Cerebellar nuclear complex (tissue), 1 donor: ENCODE measurements at places on chromosomes 6 and 20.

GRCh38 chr6:5681480-5681879 lies 325.2 kb downstream of the NRN1 start:
- no peak for DNase-seq

DNA sequence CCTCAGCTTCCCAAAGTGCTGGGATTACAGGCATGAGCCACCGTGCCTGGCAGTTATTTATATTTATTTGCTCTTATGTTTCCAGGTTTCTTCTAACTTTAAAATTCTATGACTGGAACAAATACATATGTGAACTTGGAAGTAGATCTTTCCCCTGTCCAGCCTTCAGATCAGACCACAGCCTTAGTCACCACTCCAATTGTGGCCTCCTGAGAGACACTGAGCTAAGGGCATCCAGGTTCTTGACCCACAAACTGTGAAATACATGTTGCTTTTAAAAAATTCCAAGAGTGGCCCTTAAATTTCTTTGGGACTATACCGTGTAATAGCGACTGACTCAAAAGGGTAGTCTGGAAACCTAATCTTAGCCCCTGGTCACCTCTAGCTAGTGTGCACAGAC lies 1.5 kb upstream of the ADGRG6 start:
- no peak for DNase-seq

- DNase-seq: no peak
Measured at GRCh38 chr6:133609415-133610226, 279.3 kb upstream of the TCF21 start.

DNA sequence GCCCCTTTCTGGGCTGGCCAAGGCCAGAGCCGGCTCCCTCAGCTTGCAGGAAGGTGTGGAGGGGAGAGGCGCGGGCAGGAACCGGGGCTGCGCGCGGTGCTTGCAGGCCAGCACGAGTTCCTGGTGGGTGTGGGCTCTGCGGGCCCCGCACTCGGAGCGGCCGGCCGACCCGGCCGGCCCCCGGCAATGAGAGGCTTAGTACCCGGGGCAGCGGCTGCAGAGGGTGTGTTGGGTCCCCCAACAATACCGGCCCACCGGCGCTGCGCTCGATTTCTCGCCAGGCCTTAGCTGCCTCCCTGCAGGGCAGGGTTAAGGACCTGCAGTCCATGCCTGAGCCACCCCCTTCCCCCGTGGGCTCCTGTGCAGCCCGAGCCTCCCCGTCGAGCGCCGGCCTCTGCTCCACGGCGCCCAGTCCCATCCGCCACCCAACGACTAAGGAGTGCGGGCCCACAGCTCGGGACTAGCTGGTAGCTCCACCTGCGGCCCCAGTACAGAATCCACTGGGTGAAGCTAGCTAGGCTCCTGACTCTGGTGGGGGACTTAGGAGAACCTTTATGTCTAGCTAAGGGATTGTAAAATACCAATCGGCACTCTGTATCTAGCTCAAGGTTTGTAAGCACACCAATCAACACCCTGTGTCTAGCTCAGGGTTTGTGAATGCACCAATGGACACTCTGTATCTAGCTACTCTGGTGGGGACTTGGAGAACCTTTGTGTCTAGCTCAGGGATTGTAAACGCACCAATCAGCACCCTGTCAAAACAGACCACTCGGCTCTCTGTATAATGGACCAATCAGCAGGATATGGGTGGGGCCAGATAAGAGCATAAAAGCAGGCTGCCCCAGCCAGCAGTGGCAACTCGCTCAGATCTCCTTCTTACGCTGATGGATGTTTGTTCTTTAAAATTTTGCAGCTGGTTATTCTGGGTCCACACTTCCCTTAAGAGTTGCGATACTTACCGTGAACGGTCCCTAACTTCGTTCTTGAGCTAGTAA lies 167.4 kb upstream of the RREB1 start:
- no peak for DNase-seq

- no peak for DNase-seq
Measured at GRCh38 chr6:34949636-34950035, 60.6 kb downstream of the ANKS1A start.

GRCh38 chr6:99547526-99547925 lies 20.9 kb downstream of the CCNC start:
- DNase-seq: no peak

DNA sequence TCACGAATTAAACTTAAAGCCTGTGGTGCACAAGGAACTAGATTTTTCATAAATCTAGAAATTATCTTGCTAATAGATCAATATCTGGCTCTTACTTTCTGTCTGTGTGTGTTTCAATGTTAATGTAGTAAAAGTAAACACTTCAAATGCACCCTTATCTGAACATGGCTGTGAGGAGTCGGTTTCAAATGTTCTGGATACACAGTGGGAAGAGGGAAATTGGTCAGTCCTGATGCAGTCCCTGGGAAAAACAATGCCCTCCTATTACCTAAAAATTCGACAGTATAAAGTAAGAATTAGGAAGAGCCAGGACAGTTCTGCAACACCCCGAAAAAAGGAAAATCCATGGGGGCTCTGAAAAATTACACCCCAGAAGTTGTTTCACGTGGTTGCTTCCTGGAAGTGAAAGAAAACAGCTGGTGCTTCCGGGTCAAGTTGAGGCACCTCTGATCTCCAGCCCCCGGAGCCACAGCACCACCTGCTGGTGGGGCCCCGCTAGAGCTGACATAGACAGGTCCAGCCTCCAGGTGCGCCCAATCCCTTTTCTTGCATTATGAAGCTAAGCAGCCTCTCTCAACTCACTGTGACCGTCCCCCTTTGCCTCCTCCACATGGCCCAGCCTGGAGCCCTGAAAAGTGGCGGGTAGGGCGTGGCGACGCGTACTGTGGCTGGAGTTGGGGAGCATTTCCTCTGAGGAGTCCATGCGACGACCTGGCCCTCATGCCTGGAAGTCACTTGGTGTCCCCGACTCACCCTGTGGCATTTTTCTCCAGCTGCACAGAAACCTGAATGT lies 8.3 kb downstream of the SEMG2 start:
- DNase-seq: no peak

DNA sequence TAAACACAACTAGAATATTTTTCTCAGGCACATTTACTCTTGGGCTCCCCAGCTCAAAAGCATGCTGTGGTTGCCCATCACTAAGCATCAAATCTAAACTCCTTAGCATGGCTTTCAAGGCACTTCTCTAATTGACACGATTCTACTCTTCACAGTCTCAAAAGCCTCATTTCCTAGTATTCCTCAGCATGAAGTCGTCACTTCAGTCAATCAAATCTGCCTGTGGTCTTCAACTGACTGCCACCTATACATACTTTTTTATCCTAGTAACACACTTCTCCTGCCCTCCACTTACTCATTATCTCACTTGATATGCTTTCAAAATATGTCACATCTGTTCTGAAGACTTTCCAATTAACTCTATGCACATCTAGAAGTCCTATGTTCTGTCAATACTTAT lies 110.3 kb downstream of the TBC1D32 start:
- no peak for DNase-seq

- DNase-seq: no peak
Measured at GRCh38 chr6:149168968-149169367, 148.5 kb upstream of the TAB2 start.

- no peak for DNase-seq
Measured at GRCh38 chr6:116409756-116410155, 39.0 kb downstream of the DSE start.

- no peak for DNase-seq
Measured at GRCh38 chr6:99885051-99885450, 109.0 kb downstream of the MCHR2 start.

GRCh38 chr6:108260126-108260808 lies 573 bp downstream of the SNX3 start:
- DNase-seq: no peak

- DNase-seq: no peak
Measured at GRCh38 chr20:22844959-22845358, 190.2 kb upstream of the SSTR4 start.

DNA sequence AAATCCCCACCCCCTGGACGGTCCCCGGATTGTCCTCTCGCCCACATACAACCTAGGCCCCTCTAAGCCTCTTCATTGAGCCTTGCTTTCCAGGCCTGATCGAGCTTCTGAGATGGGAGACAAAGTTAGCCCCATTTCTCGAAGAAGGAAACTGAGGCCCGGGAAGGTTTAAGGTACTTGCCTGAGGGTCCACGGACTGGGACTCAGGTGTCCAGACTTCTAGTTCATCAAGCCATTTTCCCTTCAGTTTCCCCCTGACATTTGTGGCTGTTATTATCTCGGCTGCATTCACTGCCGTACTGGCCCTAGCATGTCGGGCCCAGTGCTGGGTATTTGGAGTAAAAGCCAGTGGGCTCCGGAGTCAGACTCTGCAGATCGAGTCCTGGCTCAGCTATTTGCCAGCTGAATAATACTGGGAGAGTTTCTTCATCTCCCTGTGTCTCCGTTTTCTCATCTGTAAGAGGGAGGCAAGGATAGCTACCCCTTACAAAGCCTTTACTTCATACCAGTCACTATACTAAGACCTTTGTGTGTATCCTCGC lies 633 bp downstream of the RPRD1B start:
- no peak for DNase-seq

- no peak for DNase-seq
Measured at GRCh38 chr6:32371229-32371628, 474 bp downstream of the TSBP1 start.

DNA sequence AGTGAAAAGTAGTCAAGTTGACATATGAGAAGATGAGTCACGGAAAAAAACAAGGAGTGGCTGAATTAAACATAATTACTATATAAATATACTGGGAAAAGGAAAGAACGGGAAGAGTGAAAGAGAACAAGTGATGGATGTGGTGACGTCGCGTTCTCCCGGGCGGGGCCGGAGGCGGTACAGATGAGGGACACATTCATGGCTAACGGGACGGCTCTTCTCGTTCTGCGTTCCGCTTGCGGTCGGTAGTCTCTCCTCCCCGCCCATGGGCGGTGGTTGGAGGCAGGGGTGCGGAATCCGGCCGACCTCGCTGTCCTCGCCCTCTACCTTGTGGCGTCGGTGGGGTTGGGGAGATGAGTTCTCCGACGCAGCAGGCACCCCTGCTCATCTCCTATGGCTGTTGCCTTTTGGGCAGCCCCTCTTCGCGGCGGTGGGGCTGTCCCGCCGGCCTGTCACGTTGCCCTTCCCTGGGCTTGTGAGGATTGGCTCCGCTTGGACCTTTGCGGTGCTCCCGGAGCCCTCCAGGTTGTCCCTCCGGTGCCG lies 22.5 kb downstream of the HLA-G start:
- DNase-seq: no peak

DNA sequence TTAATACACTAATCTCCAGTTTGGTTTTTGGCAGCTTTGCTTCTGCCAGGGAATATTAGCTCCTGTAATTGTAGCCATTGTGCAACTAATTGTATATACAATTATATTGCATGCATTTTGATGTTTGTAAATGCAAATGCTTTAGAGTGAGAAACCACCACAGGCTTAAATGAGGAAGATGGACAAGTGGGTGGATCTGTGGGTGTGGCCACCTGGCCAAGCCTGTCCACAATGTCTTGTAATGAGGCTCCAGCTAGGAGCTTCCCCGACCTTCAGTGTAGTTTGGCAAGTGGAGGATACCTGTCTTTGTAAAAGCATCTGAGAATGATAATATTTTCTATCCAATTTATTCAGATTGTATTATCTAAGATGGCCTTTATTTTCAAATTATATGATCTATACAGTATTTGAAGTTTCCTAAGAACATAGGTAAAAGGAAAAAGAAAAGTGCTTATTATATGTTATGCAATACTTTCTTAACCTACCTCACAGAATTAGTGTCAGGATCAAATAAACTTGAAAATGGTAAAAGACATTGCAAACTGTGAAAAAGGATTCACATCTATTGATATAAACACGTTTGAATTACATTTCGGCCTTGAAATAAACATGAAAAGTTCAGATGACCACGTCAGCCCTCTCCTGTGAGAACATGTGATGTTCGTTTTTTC lies 49.3 kb upstream of the ARID1B start:
- no peak for DNase-seq

DNA sequence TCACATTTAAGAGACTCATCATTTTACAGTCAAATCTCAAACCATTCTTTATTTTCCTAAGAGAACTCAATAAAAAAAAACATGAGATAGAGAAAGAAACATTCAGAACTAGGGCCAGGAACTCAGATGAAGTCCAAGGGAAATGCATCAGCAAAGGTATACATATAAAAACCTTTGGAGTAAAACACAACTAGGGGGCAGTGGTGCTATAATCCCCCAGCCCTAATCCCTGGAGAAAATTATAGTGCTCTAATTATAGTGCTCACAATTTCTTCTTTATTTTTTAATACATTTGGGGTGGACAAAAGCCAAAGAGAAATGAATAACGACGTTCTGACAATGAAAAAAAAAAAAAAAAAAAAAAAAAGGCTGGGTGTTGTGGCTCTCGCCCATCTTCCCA lies 100.6 kb upstream of the EMILIN3 start:
- DNase-seq: no peak

GRCh38 chr6:1809291-1809988 lies 199.7 kb downstream of the FOXC1 start:
- no peak for DNase-seq

- DNase-seq: no peak
Measured at GRCh38 chr6:169292338-169293124, 38.9 kb upstream of the THBS2 start.

- DNase-seq: no peak
Measured at GRCh38 chr20:62448038-62448437, 20.7 kb upstream of the RBBP8NL start.

GRCh38 chr20:2109425-2110210 lies 8.0 kb downstream of the STK35 start:
- DNase-seq: no peak

- no peak for DNase-seq
Measured at GRCh38 chr20:15278041-15278440, 940.6 kb upstream of the FLRT3 start.

- no peak for DNase-seq
Measured at GRCh38 chr20:62323146-62323979, 20.6 kb downstream of the ADRM1 start.

GRCh38 chr6:7050004-7050403 lies 57.8 kb upstream of the RREB1 start:
- DNase-seq: no peak

DNA sequence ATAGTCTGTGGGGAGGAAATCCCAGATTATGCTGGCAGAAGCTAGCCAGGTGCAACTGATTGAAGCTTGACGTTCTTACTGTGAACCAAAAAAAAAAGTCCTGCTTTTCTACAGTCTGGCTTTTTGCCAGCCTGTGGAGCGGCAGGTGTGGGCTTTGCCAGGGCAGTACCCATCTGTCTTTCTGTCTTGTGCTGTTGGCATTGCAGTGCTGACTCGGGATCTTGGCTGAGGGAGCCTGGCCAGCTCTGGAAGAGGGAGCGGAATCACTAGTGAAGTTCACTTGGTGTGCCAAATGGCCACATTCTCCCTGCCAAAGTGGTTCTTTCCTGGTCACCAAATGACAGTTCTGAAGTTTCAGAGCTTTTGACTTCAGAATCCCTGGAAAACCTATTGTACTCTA lies 5.0 kb downstream of the KIF3B start:
- DNase-seq: peak; percentile 88
